Substantia nigra (tissue), 51 donors: ENCODE measurements at places on chromosomes 6 and 20.

- DNase-seq, result no peak
Observed at GRCh38 chr6:42433409-42433808, 18.3 kb downstream of the TRERF1 start.

- no peak for DNase-seq
Observed at GRCh38 chr20:46063652-46064054, 26.1 kb downstream of the NCOA5 start.

GRCh38 chr6:54085541-54085940, 25.7 kb upstream of the MLIP start:
- DNase-seq, result peak; percentile 1

DNA sequence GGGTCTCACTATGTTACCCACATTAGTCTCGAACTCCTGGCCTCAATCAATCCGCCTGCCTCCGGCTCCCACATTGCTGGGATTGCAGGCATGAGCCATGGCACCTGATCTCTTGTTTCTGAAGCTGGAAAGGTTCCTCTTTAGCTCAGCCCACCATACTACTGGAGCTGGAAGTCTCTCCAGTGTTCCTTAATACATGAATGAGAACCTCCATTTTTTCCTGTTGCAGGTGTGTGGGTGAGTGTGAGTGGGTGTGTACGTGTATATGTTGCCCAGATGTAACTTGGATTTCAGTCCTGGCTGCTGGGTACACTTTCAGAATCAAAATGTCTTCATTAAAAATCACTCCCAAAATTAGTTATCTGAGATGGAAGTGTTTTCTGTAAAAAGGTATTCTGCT, 11.1 kb downstream of the PNPLA1 start:
- DNase-seq, result no peak
